Dermis microvascular lymphatic vessel endothelial cell (primary cell): ENCODE measurements at places on chromosomes 16 and 17. TPM values are rescaled to one million over a fixed set of nuclear protein-coding genes. Genes with fewer than 3 reads are reported as not detected.

CCL1 gene
- not detected in 2 replicates for total RNA-seq

LAT gene
- 0.26 and 0.51 TPM in 2 replicates for total RNA-seq

CCDC200 gene
- total RNA-seq = not detected in 2 replicates

GJD3 gene
- 1.8 and 3.7 TPM in 2 replicates for total RNA-seq

TMEM219 gene
- total RNA-seq = 50.6 and 62.7 TPM in 2 replicates

CCL16 gene
- 0.13 and 0.38 TPM in 2 replicates for total RNA-seq

KRT23 gene
- total RNA-seq = 2.1 TPM in 1 of 2 replicates, not detected in the other

KRT27 gene
- total RNA-seq = not detected in 2 replicates

ANKRD11 gene
- total RNA-seq = 33.1 and 55.5 TPM in 2 replicates

GP1BA gene
- not detected in 2 replicates for total RNA-seq

FMNL1 gene
- 2.6 and 2.9 TPM in 2 replicates for total RNA-seq

ZFP3 gene
- 0.77 and 1.3 TPM in 2 replicates for total RNA-seq

TOX3 gene
- not detected in 2 replicates for total RNA-seq

UNC45B gene
- under 0.01 TPM in 1 of 2 replicates, not detected in the other for total RNA-seq

TMEM220 gene
- total RNA-seq = 1.9 and 2.3 TPM in 2 replicates

NRN1L gene
- total RNA-seq = 0.13 TPM in 2 replicates

PHOSPHO1 gene
- total RNA-seq = under 0.01 TPM in 1 of 2 replicates, not detected in the other
